Activated CD4-positive, alpha-beta T cell treated with anti-CD3 and anti-CD28 coated beads, Interleukin-2, amount 50 U/mL, for 48 hours (primary cell): ENCODE measurements at places on chromosomes 1 and 21.

GRCh38 chr1:178821134-178821866 lies 49.6 kb downstream of the ANGPTL1 start:
- no peak for DNase-seq

GRCh38 chr1:167447521-167448136 lies 70.7 kb downstream of the CD247 start:
- DNase-seq: peak; percentile 82

DNA sequence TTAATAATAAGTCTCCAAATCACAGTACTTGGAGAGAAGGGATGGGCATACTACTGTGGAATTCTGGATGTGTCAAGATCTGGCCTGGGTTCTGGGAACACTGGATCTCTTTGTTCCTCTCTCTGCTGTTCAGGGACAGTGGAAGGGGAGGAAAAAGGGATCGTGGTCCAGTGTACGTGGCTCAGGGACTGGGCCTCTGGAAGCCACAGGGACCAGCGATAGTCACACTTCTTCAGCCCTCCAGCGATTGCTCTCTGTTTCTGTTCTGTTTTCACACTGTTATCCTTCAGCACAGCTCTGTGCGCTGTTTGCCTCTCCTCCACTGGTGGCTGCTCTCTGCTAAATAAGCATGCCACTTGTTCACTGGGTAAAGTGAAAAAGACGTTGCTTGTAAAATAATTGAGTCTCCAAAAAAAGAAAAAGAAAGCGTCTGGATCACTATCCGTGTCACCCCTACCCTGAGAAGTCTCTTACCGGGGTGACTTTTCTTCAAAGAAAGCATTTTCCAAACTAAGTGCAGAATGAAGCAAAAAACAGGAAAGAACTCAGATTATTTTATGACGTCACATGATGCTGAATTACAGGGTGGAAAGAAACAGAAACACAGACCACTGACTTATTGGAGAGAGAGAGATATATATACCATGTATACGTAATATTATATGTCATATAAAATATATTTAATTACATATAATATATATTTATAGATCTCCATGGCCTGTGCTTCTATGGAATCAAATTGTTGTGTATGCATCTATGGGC lies 279.4 kb downstream of the RGS7 start:
- DNase-seq: no peak

GRCh38 chr1:226938903-226939437 lies 1.1 kb upstream of the COQ8A start:
- no peak for DNase-seq

DNA sequence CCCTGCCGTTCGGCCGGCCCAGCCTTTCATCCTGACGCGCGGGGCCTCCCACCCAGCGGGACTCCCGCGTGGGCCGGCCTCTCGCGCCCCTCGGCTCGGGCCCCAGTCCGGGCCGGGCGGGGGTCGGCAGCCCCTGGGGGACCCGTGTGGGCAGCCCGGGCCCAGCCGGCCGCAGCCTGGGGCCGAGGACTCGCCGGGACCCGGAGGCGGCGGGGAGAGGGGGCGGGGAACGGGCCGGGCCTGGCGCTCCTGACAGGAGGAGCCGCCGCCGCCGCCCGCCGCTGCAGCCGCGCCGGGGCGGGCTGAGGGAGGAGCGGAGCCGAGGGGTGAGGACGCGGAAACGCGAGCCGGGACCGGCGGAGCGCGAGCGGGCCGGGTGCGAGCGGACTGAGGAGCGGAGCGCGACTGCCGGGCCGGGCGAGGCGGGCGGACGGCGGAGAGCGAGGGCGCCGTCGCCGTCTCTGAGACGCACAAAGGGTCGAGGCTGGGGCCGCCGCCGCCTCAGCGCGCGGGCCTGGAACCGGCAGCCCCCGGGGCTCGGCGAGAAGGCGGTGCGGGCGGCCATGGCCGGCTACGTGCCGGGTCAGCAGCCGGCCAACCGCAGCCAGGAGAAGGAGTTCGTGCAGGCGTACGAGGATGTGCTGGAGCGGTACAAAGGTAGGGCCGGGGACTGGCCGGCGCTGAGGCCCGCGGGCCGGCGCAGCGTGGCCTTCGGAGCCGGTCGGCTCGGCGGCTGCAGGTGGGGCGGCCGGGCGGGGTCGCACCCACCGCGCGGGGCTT lies 79.1 kb downstream of the NDUFS5 start:
- peak; percentile 65 for DNase-seq

DNA sequence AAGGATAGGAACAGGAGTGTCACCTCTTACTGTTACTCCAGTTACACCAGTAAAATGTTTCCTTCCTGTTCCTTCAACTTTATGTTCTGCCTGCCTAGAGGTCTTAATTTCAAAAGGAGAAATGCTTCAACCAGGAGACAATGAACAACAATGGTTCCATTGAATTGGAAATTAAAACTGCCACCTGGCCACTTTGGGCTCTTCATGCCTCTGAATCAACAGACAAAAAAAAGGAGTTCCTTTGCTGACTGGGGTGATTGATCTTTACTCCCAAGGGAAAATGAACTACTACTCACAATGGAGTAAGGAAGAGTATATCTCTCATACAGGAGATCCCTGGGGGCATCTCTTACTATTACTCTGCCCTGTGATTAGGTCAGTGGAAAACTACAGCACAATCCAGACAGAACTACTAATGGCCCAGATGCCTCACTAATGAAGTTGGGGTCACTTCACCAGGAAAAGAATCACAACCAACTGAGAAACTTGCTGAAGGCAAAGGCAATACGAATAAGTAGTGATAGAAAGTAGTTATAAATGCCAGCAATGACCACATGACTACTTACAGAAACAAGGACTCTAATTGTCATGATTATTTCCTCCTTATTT lies 76.6 kb upstream of the PRDX6 start:
- no peak for DNase-seq

DNA sequence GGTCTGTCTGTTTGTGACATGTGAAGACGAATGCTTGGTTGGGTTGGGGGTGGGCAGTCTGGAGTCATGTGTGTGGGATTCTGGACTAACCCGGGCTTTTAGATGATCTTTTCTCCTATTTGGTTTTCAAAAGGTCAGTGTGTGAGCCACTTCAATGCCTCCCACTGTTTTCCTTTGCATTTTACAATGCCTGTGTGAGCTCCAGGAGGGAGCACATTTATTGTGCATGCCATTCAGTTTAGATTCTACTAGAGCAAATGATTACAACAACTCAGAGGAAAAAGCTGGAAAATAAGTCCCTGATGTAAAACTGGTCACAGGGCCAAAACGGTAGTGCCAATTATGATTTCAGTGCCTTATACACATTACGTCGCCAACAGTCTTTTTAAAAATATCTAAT lies 90.9 kb downstream of the LYPLAL1 start:
- DNase-seq: no peak

DNA sequence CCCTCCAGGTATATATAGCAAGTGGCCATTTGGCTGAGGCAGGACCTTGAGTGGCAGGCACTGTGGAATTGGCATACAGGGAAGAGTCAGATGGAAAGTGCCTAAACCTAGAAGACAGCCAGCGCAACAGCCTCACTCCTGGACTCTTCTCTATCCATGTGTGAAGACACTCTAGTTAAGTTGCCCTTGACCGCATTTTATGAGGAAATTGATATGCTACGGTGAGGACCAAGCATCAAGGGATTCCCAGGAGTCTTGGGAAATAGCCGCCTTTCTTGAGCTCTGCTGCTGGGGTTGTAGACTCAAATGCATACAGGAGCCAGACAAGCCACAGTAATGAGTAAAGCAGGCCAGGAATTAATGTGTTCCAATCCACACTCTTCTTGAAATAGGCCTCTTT lies 145.9 kb upstream of the KAZN start:
- DNase-seq: no peak

- DNase-seq: no peak
Observed at GRCh38 chr1:228736844-228737445, 1.7 kb downstream of the RHOU start.

GRCh38 chr1:226051365-226051764 lies 11.2 kb upstream of the H3-3A start:
- DNase-seq: no peak

GRCh38 chr1:32885676-32886003 lies 651 bp upstream of the HPCA start:
- DNase-seq: no peak

GRCh38 chr1:178102218-178102617 lies 8.3 kb downstream of the RASAL2 start:
- no peak for DNase-seq

DNA sequence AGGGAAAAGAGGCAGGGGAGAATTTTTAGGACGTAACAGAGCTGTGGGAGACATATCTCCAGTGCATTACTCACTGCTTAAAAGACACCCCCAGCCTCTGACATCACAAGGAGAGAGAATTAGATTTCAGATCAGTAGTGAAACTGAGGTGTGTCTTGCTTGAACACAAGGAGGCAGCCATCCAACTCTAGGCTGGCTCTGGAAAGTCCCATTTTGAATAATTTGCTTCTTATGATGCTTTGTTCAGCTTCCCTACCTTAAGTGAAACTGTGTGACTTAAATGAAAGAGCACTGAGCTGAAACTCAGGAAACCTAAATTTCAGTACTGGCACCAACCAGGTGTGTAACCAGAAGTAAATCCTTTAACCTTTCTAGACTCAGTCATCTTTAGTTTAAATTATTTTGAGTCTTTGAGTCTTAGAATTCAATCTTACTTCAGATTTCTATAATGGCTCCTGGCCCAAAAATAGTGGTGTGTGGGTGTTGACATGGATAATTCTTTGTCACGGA lies 251.6 kb upstream of the SGIP1 start:
- peak; percentile 46 for DNase-seq

DNA sequence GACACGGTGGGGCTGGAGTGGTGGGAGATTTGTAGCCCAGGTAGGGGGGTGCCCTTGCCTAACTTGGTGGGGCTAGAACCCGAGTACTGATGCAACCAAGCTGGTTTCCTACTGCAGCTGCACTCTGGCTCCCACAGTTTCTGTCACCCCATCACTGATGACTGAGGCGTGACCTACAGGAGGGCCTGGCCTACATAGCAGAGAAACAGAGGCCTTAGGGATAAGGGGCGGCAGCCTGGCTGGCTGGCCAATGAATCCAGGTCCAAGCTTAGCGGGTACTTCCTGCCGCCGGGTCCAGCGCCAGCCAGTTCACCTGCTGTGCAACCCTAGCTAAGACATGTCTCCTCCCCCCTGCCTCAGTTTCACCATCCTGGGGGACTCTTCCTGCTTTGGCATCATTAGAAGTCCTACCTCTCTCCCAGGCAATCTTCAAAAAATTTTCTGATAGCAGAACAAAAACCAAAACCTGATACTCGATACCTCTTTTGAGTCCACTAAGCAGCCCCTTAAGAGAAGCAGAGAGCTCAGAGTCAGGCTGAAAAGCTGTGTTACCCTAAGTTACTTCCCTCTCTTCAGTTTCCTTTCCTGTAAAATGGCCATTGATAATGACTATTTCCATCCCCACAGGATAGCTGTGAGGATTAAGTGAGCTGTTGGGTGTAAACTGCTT lies 27.3 kb upstream of the RNF19B start:
- no peak for DNase-seq

DNA sequence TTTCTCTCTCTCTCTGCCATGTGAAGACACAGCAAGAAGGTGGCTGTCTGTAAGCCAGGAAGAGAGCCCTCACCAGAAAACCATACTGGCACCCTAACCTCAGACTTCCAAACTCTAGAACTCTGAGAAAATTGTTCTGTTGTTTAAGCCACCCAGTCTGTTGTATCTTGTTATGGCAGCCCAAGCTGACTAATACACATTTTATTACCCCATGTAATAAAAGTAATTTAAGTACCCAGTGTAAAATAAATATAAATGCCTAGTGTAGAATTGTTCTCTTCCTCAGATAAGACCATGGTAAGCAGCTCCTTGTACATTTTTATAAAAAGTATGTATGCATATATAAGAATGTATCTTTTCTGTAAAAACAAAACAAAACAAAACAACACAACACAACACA lies 119.7 kb downstream of the DTL start:
- DNase-seq: no peak

- DNase-seq: no peak
Observed at GRCh38 chr1:211932231-211932932, 101.8 kb upstream of the LPGAT1 start.
